Activated CD8-positive, alpha-beta memory T cell treated with anti-CD3 and anti-CD28 coated beads for 1 hour (primary cell): ENCODE measurements at places on chromosomes 12 and 14.

- no peak for DNase-seq
Measured at GRCh38 chr14:76719666-76720065, 41.6 kb upstream of the VASH1 start.

- DNase-seq: no peak
Measured at GRCh38 chr12:119705182-119705581, 37.2 kb downstream of the PRKAB1 start.

- DNase-seq: no peak
Measured at GRCh38 chr14:39875028-39875427, 442.8 kb upstream of the FBXO33 start.

- no peak for DNase-seq
Measured at GRCh38 chr12:120290609-120291305, 946 bp downstream of the RNU4-2 start.

GRCh38 chr12:105428793-105429395, 98.4 kb downstream of the C12orf75 start:
- no peak for DNase-seq

DNA sequence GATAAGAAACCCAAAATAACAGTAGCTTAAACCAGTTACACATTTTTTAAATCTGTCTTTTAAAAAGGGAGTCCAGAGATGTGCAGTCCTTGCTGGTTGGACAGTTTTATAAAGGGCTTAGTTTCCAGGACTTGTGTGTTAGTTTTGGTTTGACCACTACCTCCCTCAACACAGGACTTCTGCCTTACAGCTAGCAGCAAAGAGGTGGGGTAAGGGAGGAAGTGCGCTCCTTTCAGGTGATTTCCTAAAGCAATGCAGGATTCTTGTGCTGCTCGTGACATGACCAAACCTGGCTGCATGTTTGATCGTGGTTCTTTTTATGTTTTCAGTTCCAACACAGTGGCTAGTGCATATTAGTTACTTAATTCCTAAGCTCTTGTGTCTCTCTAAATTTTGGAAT, 266.2 kb downstream of the TMTC2 start:
- DNase-seq: no peak

DNA sequence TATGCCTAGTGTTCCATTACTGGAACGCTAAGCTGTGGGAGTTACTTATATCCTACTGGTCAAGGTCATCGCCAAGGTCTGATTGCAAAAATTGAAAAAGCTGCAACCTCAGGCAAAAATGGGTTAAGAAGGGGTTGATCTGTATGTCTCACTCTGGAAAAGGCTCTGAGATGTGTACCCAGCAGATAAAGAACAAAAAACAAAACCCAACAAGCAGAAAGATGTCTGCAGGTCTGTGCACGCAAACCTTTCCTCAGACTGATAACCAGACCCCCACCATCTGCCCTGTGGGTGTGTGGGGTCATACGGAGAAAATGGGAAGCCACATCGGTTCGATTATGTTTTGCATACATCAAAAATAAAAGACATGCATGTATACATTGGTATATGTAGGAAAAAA, 56.4 kb downstream of the TESC start:
- no peak for DNase-seq
